Naive thymus-derived CD8-positive, alpha-beta T cell (primary cell): ENCODE measurements at places on chromosomes 12 and 14. TPM values are rescaled to one million over a fixed set of nuclear protein-coding genes. Genes with fewer than 3 reads are reported as not detected.

PPP1R1A gene
- not detected for total RNA-seq

HOXC13 gene
- total RNA-seq: not detected

OTOGL gene
- total RNA-seq: not detected

GUCY2C gene
- total RNA-seq: not detected

KRT72 gene
- total RNA-seq: 11.6 TPM

DAO gene
- not detected for total RNA-seq

AMHR2 gene
- total RNA-seq: not detected

NEK9 gene
- 137 TPM for total RNA-seq

PTHLH gene
- total RNA-seq: not detected

ESPL1 gene
- 0.27 TPM for total RNA-seq

LRRIQ1 gene
- total RNA-seq: not detected

PMCH gene
- not detected for total RNA-seq

RNASE3 gene
- not detected for total RNA-seq

LBHD2 gene
- not detected for total RNA-seq

HRK gene
- 0.13 TPM for total RNA-seq

ANO2 gene
- total RNA-seq: not detected

CCDC196 gene
- total RNA-seq: not detected

DIO3 gene
- not detected for total RNA-seq

COL2A1 gene
- total RNA-seq: not detected

MMP19 gene
- total RNA-seq: 0.55 TPM

PZP gene
- total RNA-seq: not detected

EIF4B gene
- total RNA-seq: 752 TPM

RNASE1 gene
- total RNA-seq: 10.3 TPM

NPAS3 gene
- not detected for total RNA-seq

HOXC9 gene
- not detected for total RNA-seq

ERP27 gene
- 23.9 TPM for total RNA-seq

RPL10L gene
- not detected for total RNA-seq

AVPR1A gene
- total RNA-seq: not detected

SYCP3 gene
- total RNA-seq: 0.71 TPM

KRT78 gene
- not detected for total RNA-seq

TCHP gene
- total RNA-seq: 39.1 TPM

TMPRSS12 gene
- total RNA-seq: not detected

VRTN gene
- not detected for total RNA-seq
